ENCODE measurements at places on chromosomes 16 and 17.
A peak's percentile ranks its signal among the peaks of the same experiment; 100 is the strongest.

DNA sequence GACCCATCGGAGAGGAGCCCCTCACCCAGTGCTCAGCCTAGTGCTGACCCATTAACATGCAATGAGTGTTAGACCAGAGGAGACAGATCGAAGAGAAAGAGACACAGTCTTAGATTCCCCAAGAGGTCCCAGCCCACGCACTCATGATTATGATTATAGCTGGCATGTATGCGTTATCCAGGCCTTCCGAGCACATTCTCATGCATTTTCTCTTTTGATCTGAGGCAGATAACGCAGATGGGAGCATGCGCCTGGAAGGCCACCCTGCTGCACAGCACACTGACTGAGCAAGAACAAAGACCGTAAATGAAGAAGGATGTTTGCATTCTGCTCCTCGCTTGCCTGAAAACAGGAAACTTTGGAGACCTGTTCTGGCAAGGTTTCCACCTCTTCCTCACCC is 232.7 kb downstream of the SOX9 start:
- DNase-seq, result peak; percentile 17

DNA sequence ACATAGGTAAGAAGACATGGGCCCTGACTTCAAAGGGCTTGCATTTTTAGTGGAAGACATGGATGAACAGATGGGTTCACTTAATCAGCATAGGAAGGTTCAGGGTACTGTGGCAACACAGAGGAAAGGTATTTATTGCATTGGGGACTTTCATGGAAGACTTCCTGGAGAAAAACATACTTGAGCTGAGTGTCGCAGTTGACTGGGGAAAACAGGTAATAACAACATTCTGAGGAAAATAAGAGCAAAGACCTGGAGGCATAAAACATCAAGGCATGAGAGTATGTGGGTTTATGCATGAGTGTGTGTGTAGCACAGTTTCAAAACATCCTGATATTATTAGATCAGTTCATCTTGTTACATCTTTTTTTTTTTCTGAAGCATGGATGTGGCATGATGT is 82.7 kb downstream of the MAP2K6 start:
- no peak for DNase-seq

DNA sequence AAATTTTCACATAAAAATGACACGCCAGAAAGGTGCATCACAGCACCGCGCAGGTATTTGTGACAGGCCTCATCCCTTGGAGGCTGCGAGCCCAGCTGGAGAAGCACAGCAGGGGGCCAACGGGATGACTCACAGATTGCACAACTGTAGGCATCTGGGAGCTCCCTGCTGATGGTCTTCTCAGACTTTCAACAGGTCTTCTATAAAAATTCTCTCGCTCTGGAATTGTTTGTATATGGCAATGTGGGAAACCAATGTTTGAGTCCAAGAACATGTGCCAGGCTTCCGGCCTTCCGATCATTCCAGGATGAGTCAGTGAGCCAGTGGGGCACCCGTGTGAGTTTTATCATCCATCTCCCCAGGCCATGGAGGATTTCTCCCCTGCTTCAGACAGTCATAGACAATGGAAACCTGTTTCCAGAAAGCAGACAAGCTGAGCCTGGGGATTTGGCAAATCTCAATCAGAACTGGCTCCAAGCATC is 24.1 kb upstream of the ADORA2B start:
- no peak for DNase-seq

- DNase-seq, result no peak
Observed at GRCh38 chr16:65045961-65046360, 75.9 kb downstream of the CDH11 start.

- DNase-seq, result no peak
Observed at GRCh38 chr17:17784657-17785267, 52.0 kb downstream of the SREBF1 start.

DNA sequence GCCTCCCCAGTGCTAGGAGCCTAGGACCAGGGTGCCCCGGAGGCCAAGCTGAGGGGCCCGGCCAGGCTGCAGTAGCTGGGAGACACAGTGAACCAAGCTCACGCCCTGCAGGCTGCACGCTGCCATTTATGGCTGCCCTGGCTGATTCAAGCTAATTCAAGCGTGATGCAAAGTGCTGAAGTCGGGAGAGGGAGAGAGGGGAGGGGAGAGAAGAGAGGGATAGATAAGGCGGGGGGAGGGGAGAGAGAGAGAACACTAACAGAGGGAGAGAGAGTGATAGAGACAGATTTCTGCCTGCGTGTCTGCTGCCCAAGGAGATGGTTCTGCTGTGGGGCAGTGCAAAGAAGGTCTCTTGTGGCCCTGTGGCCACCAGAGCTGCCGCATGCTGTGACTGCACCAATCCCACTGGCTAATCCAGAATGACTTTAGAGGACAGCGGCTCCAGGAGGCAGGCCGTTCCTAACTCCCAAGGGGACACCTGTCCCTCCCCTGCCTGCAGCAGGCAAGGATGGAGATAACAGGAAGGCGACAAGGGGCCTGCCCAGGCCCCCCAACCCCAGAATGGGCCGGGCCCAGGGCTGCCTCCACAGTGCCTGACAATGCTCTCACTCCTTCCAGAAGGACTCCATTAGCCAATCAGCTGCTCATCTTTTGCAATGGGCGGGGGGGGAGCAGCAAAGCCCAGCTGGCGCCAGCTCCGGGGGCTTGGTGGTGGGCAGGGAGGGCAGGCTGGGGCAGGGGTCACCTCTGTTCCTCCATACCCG is 12.9 kb downstream of the MXRA7 start:
- DNase-seq, result peak; percentile 15

All from nucleus accumbens (tissue), 56 donors.